GM23248 (cell line): ENCODE measurements at places on chromosomes 12 and 14. TPM values are rescaled to one million over a fixed set of nuclear protein-coding genes. Genes with fewer than 3 reads are reported as not detected.

- no peaks in the 10 kb centered on the region for H3K36me3 ChIP-seq
- H3K4me3 ChIP-seq = no peak overlapping the region
- DNase-seq = peak; percentile 15
- H3K4me1 ChIP-seq = peaks cover 21% of the 10 kb centered on the region
- no peak overlapping the region for H3K27ac ChIP-seq
Observed at GRCh38 chr12:58712976-58713375, 207.3 kb downstream of the LRIG3 start.

DNA sequence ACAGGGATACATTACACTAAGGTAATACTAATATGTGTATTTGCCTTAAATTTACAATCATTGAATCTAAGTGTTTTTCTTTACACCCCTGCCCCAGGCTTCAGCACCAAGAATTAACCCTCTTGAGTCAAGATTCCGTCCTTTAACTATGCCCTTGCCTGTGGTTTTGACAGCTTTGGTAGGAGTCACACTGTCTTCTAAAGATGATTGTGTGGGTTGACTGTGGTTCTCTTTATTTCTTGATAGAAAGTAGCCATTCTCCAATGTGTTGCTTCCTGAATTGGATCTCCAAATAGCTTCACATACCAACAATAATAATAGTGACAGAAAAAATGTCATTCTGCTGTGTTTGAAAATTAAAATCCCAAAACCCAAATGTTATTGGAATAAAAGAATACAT, 3.6 kb downstream of the CLEC7A start:
- H3K27ac ChIP-seq = no peak overlapping the region
- DNase-seq = no peak
- no peaks in the 10 kb centered on the region for H3K4me1 ChIP-seq
- H3K4me3 ChIP-seq = no peak overlapping the region

The C1S gene
- total RNA-seq = 174 and 200 TPM in 2 replicates

The TTLL5 gene
- 14.8 and 17.8 TPM in 2 replicates for total RNA-seq

The SMCO3 gene
- total RNA-seq = not detected in 2 replicates
